Fibroblast of skin of left biceps (primary cell): ENCODE measurements at places on chromosomes 12 and 14.

DNA sequence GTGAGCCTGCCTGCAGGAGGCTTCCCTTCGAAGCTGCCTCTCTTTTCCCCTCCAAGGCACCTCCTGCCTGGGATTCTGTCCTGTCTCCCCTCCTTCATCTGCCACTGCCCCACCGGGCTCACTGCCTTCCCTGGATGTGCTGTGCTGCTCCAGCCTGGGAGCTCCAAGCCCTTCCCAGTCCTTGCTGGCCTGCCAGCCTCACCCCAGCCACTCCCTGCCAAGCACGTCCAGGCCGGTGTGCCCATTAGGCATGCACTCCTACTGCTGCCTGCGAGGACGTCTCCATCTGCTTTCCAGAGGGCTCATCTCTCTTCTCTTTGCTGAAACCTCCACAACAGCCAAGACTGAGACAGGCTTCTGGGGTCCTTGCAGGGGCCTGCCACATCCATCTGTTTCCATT, 8.4 kb upstream of the SLC25A47 start:
- DNase-seq, result no peak

DNA sequence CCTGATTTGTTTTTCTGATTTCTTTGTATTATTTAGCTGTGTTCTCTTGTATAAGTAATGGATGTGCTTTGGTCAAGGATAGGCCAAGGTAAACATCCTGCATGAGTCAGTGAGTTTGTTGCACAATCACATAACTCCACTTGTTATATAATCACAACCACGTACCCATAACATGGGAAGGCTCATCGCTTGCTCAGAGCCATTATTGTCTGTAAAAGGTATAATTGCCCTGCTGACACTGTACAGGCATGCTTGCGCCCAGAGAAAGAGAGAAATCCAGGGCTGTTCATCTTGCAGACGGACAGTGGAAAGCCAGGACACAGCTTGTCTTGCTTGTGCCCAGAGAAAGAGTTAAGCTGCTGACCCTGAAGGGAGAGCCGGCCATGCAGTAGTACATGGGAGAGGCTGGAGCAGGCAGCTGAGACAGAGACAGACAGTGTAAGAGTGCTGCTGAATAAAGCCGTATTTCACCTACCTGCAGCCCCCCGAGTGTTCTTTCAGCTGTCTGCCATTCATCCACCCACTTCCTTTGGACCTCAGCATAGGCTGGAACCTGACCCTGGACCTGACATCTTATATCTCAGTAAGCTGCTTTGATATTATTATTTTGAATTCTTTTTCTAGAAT, 174.7 kb upstream of the DAAM1 start:
- DNase-seq, result no peak

GRCh38 chr14:32635061-32635719, 303.5 kb upstream of the NPAS3 start:
- DNase-seq, result peak; percentile 46

- DNase-seq, result no peak
Observed at GRCh38 chr14:85532374-85533022, 2.6 kb downstream of the FLRT2 start.

- DNase-seq, result no peak
Observed at GRCh38 chr14:97718886-97719442, 921.8 kb downstream of the VRK1 start.

GRCh38 chr14:53252141-53252540, 99.0 kb upstream of the DDHD1 start:
- DNase-seq, result no peak

- DNase-seq, result no peak
Observed at GRCh38 chr12:111766608-111767361, at the start of gene ALDH2. TSS of gene ALDH2 (plus strand) at chr12:111766933. CDS start at chr12:111766983, 50 bp downstream.

DNA sequence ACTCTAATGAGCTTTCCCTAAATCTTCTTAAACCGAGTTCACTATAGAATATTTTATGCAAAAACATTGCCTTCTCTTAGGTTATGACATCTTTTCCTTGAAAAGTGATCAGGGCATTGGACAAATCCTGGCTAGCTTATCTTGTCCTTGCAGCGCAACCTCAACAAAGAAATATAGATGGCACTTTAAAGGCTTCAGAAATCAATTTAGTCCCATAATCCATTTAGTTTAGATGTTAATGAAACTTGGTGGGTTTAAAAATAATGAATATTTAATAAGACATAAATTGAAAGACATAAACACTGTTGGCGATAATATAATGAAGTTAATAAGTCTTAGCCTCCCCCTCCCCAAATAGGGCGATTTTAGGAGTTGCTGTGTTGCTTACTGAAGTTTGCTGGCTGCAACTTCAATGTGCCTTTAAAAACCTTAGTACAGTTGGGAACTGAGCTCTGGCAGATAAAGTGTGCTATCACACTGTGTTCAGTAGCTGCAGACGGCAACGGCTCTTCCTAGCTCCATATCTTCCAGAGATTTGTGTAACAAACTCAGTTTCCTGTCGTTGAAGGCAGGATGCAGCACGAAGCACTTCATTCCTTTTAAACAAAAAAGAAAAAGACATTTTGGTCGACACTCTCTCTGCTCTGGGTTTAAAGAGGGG, 19.5 kb downstream of the PLXNC1 start:
- no peak for DNase-seq

- DNase-seq, result peak; percentile 57
Observed at GRCh38 chr12:18798535-18799361, 60.8 kb downstream of the CAPZA3 start.

DNA sequence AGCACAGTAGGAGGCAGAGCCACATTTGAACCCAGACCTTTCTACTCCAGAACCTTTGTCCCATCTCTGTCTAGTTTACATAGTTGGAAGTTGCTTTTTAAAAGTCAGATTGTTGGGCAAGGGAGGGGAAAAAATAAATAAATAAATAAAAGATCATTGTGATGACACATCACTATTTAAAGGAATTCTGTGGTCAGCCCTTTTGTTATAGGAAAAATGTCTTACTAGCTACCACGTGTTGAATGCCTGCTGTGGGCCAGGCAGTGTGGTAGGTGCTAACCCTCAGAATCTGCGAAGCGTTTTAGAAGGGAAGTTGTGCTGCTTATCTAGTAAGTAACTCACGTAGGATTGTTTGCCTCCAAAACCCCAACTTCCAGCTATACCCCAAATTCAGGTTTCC, 62.3 kb downstream of the BHLHE41 start:
- peak; percentile 40 for DNase-seq

GRCh38 chr14:49946320-49947141, 53.6 kb downstream of the ARF6 start:
- DNase-seq, result peak; percentile 33

- DNase-seq, result no peak
Observed at GRCh38 chr12:121064116-121064515, 25.1 kb upstream of the OASL start.

GRCh38 chr12:19546611-19547162, 107.4 kb downstream of the AEBP2 start:
- DNase-seq, result no peak

DNA sequence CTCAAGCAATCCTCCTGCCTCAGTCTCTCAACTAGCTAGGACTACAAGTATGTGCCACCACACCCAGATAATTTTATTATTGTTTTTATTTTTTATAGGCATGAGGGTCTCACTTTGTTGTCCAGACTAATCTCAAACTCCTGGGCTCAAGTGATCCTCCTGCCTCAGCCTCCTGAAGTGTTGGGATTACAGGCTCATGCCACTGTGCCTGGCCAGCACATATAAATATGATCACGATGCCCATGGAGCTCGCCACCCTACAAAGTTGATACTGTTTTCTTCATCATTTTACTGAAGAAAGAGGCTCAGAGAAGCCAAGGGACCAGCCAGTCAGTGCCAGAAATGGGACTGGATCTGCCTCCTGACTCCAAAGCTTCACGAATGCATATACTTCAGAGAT, 53.1 kb downstream of the NFKBIA start:
- DNase-seq, result no peak

DNA sequence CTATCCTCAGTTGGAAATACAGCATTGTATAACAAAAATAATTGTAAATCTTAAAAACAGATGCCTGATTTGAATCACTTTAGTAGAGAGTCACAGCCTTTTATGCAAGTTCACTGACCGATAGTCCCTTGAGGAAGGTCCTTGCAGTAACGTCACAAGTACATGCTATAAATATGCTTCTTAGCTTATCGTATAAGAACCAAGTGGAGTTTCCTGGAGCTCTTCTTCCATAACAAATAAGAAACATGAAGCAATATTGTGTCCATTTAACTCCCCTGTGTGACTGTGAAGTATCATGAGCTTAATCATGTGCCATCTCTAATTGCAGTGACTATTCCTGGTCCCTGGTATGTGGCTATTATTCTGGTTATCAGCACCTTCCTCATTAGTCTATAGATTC, 107.9 kb downstream of the SLC38A4 start:
- DNase-seq, result no peak

GRCh38 chr12:120242275-120242799, 23.2 kb downstream of the PXN start:
- no peak for DNase-seq

DNA sequence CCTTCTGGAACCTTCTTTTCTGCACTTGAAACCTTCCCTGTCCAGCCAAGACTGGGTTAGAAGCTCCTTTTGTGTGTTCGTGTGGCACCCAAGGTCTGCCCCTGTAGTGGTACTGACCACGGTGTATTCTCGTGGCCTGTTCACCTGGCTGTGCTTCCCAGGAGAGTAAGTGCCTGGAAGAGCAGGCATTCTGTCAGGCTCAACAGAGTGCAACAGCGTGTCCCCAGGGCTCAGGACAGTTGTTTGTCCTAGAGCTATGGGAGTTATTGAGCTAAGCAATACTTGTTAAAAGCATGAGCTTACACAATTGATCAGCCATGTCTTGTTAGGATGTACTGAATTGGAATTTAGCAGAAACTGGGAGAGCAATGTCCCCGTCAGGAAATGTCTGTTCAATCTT, 12.9 kb upstream of the SLC38A2 start:
- no peak for DNase-seq

DNA sequence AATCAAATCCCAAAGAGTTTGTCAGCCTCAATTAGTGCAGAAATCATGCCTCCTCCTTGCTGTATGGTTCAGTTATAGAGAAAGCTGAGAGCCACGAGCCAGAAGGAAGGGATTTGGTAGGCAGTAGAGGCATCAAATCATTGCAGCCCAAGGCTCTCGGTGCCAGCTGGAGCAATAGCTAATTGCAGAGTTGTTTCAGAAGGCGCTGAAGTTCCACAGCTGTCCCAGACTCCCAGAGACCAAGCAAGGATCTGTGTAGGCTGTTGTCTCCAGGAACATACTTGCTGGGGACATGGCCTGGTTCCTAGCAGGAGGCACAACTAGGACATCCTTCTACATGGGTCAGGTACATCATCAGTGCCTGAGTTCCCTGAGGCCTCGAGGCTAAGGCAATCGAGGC, 80.4 kb upstream of the WSCD2 start:
- no peak for DNase-seq

GRCh38 chr14:104396682-104397470, 182.7 kb upstream of the C14orf180 start:
- no peak for DNase-seq

DNA sequence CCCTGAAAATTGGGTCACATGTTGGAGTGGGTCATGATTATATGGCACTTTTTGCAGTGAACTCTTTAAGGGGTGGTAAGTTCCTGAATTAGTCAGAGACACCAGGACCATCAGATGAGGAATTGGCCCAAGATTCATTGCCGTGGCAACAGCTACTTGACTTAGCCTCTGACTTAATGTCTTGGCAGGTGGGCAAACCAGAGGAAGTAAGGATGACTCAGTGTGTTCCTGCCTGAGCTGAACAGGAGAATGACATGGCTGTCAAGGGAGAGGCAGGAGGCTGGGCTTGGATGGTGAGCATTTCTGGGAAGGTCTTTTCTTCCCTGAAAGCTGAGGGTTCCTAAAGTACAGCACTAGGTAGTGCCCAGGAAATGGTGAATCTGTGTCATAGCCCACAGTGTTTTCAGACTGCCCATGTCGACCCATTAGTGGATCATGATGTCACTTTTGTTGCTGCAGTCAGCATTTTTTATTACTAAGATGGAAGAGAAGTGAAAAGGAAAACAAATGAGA, 170.1 kb upstream of the PWP1 start:
- peak; percentile 71 for DNase-seq

- DNase-seq, result no peak
Observed at GRCh38 chr12:66742508-66743367, 63.9 kb upstream of the GRIP1 start.

- DNase-seq, result no peak
Observed at GRCh38 chr14:77311217-77311616, 9.5 kb downstream of the POMT2 start.

DNA sequence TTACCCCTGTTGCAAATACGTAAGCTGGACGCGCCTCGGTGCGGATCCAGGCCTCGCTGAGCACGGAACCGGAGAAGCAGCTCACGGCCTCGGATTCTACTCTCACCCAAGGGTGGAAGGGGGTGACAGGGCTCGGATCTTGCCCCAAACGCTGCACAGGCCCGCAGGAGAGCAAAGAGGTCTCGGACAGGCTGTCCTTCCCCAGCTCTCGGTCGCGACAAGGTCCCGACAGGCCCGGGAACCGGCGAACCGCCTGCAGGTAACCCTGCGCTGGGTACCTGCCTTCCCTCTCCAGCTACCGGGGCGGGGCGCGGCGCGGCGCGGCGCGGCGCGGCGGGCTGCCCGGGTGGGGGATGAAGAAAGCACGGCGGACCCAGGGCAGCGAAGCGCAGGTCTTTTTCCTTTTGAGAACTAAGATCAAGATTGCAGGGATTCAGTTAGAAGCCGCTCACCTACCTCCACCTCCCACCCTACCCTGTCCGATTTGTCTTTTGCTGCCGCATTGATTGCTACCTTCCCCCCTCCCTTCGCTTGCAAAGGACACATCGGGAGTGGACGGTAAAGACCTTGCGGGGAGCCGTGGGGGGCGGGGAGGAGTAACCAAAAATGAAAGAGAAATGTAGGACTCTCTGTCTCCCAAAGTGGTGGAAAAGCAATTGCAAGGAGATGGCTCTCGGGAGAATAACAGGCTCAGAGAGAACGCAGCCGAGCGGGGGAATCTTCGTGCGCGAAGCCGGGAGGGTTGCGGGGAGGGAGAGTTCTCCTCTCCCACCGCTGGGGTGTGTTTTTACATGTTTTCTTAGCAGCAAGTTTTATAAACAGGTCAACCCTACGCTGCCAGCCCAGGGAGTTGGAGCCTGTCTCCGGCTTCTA, 8.4 kb upstream of the TBX3 start:
- no peak for DNase-seq

GRCh38 chr14:78164226-78164853, 5.8 kb upstream of the NRXN3 start:
- no peak for DNase-seq

DNA sequence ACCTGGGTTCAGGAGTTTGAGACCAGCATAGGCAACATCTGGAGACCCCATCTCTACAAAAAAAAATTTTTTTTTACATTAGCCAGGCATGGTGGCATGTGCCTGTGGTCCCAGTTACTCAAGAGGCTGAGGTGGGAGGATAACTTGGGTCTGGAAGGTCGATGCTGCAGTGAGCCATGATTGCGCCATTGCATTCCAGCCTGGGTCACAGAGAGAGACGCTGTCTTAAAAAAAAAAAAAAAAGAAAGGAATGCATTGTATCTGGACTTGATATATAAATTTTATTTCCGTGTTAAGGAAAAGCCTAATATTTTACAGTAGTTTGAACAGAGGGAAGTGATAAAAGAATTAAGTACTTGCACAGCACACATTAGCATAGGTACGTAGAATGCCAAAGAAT, 97.2 kb downstream of the ZC3H14 start:
- no peak for DNase-seq
